ENCODE measurements at places on chromosomes 4 and X.

GRCh38 chr4:88531549-88531948 lies 8.0 kb upstream of the PYURF start:
- no peak for DNase-seq

DNA sequence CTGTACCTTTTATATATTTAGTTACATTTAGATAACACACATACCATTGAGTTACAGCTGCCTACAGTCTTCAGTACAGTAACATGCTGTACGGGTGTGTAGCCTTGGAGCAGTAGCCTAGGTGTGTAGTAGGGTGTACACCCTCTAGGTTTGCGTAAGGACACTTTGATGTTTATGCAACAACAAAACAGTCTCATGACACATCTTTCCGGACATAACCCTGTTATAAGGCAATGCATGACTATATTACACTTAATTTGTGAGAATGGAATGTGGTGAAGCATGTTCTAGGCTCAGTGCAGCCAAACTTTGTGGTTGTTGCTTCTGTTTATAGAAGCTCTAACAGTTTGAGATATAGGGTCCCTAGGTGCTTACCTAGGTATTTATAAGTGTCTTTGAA lies 65.4 kb downstream of the SPRY1 start:
- no peak for DNase-seq

DNA sequence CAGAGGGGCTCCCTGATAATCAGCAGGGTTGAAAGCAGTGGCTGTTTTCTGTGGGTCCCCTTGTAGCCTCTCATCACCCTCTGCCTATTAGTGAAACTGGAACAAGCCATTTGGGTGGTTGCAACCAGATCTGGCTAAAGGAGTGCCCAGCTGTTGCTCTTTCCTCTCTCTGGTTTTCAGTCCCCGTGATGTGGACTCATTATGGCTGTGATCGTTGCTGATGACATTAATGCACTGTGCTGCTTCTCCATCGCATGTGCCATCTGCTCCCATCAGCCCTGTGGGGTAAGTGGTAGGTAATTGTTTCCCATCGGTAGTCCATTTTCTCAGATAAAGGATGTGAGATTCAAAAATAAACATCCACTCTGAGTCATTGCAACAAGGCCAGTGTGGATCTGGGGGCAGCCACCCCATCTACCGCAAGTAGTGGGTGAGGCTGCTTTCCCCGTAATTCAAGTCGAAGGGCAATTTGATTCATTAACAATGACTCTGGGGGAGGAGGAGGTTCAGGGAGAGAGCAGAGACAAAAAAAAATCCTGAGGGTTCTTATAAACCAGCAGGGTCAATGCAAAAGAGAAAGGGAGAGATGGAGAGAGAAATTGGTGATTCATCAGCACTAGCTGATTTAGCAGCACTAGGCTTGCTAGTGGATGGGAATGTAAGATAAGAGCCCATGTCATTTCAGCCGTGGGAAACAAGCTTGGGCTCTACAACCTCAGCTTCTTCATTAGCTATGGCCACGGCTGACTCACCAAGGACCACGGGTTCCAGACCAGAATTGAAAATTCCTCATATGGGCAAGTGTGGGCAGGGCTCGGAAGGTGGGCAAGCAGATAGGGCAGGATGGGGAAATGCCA lies 357.8 kb downstream of the MID1IP1 start:
- DNase-seq, result no peak

GRCh38 chr4:104519588-104519987 lies 24.9 kb upstream of the CXXC4 start:
- no peak for DNase-seq

- DNase-seq, result no peak
Measured at GRCh38 chr4:153733751-153734448, 25.9 kb downstream of the RNF175 start.

DNA sequence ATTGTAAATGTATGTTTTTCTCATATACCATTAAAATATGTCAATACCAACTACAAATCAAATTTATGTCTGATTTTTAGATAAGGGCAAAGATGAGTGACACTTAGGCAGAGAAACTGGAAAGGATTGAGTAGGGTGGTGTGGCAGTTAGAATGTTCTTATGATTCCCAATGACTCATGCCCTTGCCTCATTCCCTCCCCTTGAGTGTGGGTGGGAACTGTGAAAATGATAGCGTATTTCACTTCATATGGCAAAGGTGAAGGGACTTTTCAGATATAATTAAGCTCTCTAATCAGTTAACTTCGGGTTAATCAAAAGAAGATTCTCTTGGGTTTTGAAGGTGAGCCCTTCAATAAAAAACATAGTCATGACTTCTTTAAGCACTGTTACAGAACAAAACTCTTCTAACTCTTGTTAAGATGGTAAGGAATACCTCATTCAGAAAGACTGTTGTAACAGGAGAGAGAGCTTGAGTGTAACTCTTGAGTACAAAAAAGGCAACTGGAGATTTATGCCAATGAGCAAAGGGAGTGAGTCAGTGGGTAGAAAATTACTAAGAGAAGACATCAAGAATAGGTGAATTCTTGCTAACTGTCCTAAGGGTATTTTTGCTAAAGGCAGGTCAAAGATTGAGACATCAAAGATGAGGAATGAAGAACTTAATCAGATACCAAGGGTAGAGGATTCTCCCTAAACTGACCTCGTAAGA lies 329.5 kb downstream of the KCTD8 start:
- no peak for DNase-seq

GRCh38 chr4:57148177-57148576 lies 38.0 kb upstream of the IGFBP7 start:
- DNase-seq, result no peak

- no peak for DNase-seq
Measured at GRCh38 chr4:72786401-72786990, 217.5 kb upstream of the ADAMTS3 start.

- DNase-seq, result no peak
Measured at GRCh38 chrX:22424122-22424915, 151.6 kb downstream of the CBLL2 start.

Data from activated CD4-positive, alpha-beta T cell treated with anti-CD3 and anti-CD28 coated beads, Interleukin-2, amount 50 U/mL, for 4 hours (primary cell).